ENCODE measurements at places on chromosomes 2 and 18.

DNA sequence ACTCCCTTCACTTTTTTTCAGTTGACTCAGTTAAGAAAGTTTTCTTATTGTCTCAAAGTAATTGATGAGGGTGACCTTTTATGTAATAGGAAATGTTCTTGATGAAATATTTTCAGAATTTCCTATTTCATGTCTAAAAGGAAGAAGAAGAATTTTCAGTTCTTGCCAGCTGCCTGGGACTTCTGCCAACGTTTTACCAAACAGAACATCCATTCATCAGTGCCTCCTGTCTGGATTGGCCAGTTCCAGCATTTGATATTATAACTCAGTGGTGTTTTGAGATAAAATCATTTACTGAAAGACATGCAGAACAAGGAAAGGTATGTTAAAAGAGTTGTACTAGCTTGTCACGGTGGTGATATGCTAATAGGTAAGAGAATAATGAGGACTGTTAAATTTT lies 104.7 kb upstream of the MYO3B start:
- peak; percentile 56 for DNase-seq

DNA sequence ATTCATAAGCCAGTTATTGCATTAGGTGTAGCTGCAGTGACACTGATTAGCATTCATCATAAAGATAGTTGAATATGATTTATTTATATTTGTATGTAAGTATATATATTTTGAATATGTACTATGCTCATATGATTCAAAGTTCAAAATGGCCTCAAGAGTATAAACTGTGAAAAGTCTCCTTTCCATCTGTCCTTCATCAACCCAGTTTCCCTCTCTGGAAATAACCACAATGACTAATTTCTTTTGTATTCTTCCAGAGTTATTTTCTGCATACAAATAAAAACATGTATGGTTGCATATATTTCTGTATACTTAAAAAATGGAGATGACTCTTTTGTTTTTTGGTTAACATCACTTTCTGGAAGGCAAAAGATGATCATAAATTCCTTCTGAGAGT lies 95.2 kb downstream of the CAMKMT start:
- DNase-seq = no peak

DNA sequence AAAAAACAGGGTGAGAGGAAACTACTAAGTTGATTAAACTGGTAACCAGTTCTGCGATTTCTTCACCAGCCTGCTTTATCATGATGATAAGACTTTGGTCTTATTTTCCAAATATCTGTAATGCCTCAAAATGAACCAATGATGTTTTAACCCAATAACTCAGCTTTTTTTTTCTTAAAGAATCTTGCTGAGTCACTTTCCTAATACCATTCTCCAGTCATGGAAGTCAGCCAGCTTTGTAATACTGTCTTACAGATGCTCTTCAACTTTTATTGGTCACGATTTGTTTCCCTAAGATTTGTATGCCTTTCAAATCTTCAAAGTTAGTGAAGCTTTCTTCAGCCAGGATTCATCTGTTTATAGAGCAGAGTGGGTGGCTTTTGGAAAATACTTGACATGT lies 47.7 kb upstream of the SMIM21 start:
- DNase-seq = no peak

DNA sequence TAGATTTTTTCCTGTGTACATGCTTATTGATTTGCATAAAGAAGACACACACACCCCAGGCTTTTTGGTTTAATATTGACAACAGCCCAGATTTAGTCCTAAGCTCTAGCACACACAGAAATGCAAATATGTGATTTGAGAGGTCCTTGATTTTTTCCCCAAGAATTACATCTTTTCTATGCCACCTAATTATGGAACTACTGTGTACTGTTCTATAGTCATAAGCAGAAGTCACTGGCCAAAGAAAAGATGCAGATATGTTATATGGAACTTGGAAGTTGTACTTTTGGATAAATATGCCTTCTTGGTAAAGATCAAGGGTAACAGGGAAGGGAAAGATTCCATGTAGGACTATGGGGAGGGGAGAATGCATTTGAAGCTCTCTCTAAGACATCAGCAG lies 105.6 kb downstream of the SETBP1 start:
- DNase-seq = no peak

- DNase-seq = no peak
These were observed 119.7 kb upstream of the XIRP2 start for GRCh38 chr2:166768393-166769123.

GRCh38 chr2:222480497-222480896 lies 56.2 kb downstream of the SGPP2 start:
- no peak for DNase-seq

GRCh38 chr2:167939514-167940345 lies 307.7 kb downstream of the STK39 start:
- DNase-seq = no peak

DNA sequence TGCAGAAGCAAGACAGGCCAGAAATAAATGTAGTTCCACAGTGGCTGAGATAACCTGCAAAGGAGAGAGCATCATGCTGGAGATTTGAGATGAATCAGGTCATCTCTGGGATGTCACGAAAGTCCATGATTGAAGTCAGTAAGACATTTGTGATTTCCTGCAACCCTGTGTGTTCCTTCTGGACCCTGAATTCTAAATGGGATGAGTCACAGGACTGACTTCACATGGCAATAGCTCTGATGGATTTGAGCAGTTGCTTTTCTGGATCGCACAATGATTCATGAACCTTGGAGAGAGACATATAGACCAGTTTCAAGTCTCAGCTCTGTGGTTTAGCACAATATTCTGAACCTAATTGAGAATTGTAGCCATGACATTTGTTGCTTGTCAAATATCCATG lies 102.9 kb downstream of the TSN start:
- no peak for DNase-seq

GRCh38 chr2:77294474-77294873 lies 227.7 kb downstream of the LRRTM4 start:
- no peak for DNase-seq

Data from hippocampal formation (tissue), 2 donors.